ENCODE measurements at places on chromosomes 13 and 19. TPM values are rescaled to one million over a fixed set of nuclear protein-coding genes. Genes with fewer than 3 reads are reported as not detected.

DNA sequence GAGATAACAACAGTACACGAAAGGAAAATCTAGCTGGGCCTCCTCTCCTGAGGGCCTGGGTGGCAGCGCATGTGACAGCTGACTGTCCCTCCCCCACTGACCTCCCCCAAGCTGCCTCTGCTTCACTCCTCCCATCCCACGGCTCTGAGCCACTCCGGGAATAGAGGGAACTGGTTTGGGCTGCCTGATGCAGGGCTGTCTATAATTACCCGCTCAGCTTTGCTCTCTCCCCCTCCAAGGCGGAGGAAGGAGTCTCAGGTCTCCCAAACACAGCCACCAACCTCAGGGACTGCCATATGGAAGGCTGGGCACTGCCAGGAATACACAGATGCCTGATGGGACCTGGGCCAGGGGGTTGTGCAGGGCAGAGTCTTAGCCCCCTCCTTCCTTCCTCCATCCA, 7.9 kb downstream of the NAPA start:
- H3K27ac ChIP-seq = peak overlapping the region; percentile 34
- H3K36me3 ChIP-seq = peaks cover 46% of the 10 kb centered on the region
- no peak for DNase-seq
- no peaks in the 10 kb centered on the region for H3K27me3 ChIP-seq
- no peak overlapping the region for H3K4me3 ChIP-seq

GRCh38 chr13:42324704-42325103, 52.8 kb downstream of the AKAP11 start:
- H3K36me3 ChIP-seq = no peaks in the 10 kb centered on the region
- no peaks in the 10 kb centered on the region for H3K27me3 ChIP-seq
- no peak for DNase-seq
- H3K4me1 ChIP-seq = peaks cover 15% of the 10 kb centered on the region
- no peak overlapping the region for H3K4me3 ChIP-seq
- H3K27ac ChIP-seq = no peak overlapping the region

GRCh38 chr13:99655351-99656091, 154.2 kb downstream of the TM9SF2 start:
- no peak for DNase-seq
- peaks cover 5% of the 10 kb centered on the region for H3K36me3 ChIP-seq
- peaks cover 16% of the 10 kb centered on the region for H3K4me1 ChIP-seq
- no peaks in the 10 kb centered on the region for H3K27me3 ChIP-seq
- peak overlapping the region; percentile 95 for H3K27ac ChIP-seq

- no peaks in the 10 kb centered on the region for H3K36me3 ChIP-seq
- no peak overlapping the region for H3K27ac ChIP-seq
- no peak overlapping the region for H3K4me3 ChIP-seq
- H3K4me1 ChIP-seq = no peaks in the 10 kb centered on the region
Measured at GRCh38 chr13:87331178-87331577, 340.0 kb upstream of the SLITRK5 start.

- H3K4me3 ChIP-seq = peak overlapping the region; percentile 93
- peaks cover 16% of the 10 kb centered on the region for H3K4me1 ChIP-seq
- no peaks in the 10 kb centered on the region for H3K36me3 ChIP-seq
- peak overlapping the region; percentile 47 for H3K27ac ChIP-seq
- no peak for DNase-seq
- peaks cover 11% of the 10 kb centered on the region for H3K27me3 ChIP-seq
Measured at GRCh38 chr19:49690079-49690655, 749 bp upstream of the CPT1C start.

DNA sequence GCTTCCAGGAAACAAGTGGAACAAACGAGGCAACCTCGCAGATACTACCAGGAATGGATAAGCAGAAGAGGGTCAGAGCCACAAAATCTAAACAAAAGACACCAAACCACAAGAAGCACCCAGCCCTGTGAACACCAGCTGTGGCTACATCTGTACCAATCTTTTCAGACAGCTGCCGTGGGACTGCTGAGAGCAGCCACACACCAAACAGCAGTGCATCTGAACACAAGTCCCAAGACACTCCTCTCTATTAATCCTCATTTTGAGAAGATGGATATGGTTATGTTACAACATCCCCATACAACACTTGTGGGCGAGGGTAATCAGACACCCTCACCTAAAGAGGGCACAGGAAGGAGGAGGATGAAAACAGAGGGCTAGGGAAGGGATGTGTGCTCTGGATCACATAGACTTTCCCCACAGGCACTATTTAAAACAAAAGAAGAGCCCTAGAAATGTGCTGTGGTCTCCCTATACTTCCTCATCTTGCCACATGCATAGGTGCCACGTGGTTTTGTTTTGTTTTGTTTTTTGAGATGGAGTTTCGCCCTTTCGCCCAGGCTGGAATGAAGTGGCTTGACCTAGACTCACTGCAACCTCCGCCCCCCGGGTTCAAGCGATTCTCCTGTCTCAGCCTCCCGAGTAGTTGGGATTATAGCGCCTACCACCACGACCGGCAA, 41.6 kb upstream of the ZNF14 start:
- no peak overlapping the region for H3K27ac ChIP-seq
- DNase-seq = no peak
- H3K27me3 ChIP-seq = no peaks in the 10 kb centered on the region
- H3K4me1 ChIP-seq = peaks cover 53% of the 10 kb centered on the region

GRCh38 chr19:19460761-19461265, 54.5 kb downstream of the TSSK6 start:
- peak overlapping the region; percentile 93 for H3K4me3 ChIP-seq
- H3K36me3 ChIP-seq = no peaks in the 10 kb centered on the region
- peaks cover 81% of the 10 kb centered on the region for H3K4me1 ChIP-seq
- no peaks in the 10 kb centered on the region for H3K27me3 ChIP-seq

DNA sequence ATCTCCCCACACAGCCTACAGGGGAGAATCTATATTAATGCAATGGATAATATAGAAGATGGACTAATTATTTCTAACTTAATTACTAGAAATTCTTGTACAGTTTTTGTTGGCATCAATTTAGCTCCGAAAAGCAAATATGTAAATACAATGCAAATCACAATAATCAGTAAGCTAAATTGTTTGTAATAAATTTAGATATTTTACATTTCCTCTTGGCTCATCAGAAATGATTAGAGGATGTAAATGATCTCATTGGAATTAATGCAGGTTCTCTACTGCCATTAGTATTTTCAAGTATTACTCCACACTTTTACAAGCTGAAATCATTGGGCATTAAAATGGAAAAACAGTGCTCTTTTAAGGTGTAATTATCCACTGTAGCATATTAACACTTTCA, 741.8 kb upstream of the MIR17HG start:
- no peak overlapping the region for H3K4me3 ChIP-seq
- no peaks in the 10 kb centered on the region for H3K27me3 ChIP-seq
- no peaks in the 10 kb centered on the region for H3K36me3 ChIP-seq

PCSK4 gene
- 0.35 TPM for polyA plus RNA-seq

ZNF793 gene
- 2.7 TPM for polyA plus RNA-seq

DNA sequence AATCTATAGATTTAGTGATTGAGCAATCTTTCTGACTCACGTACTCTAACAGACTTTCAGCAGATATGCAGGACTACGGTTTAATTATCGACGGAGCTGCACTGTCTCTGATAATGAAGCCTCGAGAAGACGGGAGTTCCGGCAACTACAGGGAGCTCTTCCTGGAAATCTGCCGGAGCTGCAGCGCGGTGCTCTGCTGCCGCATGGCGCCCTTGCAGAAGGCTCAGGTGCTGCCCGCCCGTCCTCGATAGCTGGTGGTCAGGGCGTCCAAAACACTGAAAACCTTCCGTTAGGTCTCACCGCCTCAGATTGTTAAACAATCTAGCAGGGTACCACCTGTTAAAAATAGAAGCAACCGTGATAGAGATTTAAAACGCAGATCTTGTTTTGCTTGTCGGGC, 113.2 kb upstream of the MCF2L start:
- no peaks in the 10 kb centered on the region for H3K27me3 ChIP-seq
- no peaks in the 10 kb centered on the region for H3K4me1 ChIP-seq
- peak; percentile 1 for DNase-seq
- H3K27ac ChIP-seq = no peak overlapping the region

SMAD9 gene
- 0.03 TPM for polyA plus RNA-seq

GRCh38 chr19:44313231-44313630, 8.4 kb upstream of the ZNF235 start:
- H3K4me3 ChIP-seq = no peak overlapping the region
- no peaks in the 10 kb centered on the region for H3K4me1 ChIP-seq
- H3K36me3 ChIP-seq = peaks cover 59% of the 10 kb centered on the region
- H3K27me3 ChIP-seq = peaks cover 11% of the 10 kb centered on the region
- DNase-seq = no peak
- H3K27ac ChIP-seq = no peak overlapping the region

GRCh38 chr19:4519172-4519496, 848 bp upstream of the PLIN4 start:
- H3K27ac ChIP-seq = no peak overlapping the region
- no peak for DNase-seq
- no peaks in the 10 kb centered on the region for H3K4me1 ChIP-seq
- H3K27me3 ChIP-seq = no peaks in the 10 kb centered on the region
- no peak overlapping the region for H3K4me3 ChIP-seq

- H3K27ac ChIP-seq = no peak overlapping the region
- no peak for DNase-seq
- H3K4me1 ChIP-seq = peaks cover 14% of the 10 kb centered on the region
- H3K4me3 ChIP-seq = no peak overlapping the region
- H3K36me3 ChIP-seq = no peaks in the 10 kb centered on the region
- no peaks in the 10 kb centered on the region for H3K27me3 ChIP-seq
Measured at GRCh38 chr19:5586300-5587070, 18.7 kb upstream of the TINCR start.

All from naive thymus-derived CD8-positive, alpha-beta T cell (primary cell).